ENCODE measurements at places on chromosomes 5 and 9.

- peak; percentile 53 for DNase-seq
These were observed 1.3 kb upstream of the ZNF366 start for GRCh38 chr5:72508241-72509170.

GRCh38 chr5:176870110-176870591 lies 29.0 kb downstream of the HK3 start:
- DNase-seq, result peak; percentile 17

GRCh38 chr9:135878528-135879236 lies 28.7 kb downstream of the CAMSAP1 start:
- DNase-seq, result no peak

DNA sequence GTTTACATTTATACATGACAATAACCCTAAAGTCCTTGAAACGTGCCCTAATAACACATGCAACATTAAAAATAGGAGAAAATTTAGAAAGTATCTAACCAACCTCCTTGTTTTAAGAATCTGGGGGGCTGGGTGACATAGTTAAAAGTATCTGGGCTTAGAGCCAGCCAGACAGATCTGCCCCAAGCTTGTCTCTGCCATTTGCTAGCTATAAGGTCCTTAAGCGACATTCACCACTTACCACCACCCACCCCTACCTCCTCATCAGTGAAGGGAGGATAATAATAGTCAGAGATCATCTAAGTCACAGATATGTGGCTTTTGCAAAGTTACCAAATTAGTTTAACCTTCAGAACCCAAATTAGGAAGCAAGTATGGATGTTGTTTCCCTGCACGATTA lies 33.8 kb upstream of the CAST start:
- DNase-seq, result no peak

GRCh38 chr5:102991802-102992201 lies 128.1 kb downstream of the GIN1 start:
- no peak for DNase-seq

DNA sequence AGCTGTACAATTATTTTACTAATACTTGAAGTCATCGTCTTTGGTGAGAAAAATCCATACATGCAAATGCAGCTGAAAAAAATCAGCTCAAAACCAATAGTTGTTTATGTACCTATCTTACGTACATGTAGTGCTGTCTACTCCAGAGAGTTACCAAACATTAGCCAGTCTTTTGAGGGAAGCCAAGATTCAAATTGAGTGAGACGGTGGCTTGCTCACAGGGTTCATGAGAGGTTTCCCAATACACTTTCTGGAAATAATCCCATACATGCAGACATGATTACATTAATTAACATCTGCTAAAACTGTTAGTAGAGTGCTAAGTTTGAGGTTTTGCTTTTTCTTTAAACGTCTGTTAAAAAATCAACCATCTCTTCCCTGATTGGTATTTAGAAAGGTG lies 2.3 kb downstream of the C9orf72 start:
- no peak for DNase-seq

DNA sequence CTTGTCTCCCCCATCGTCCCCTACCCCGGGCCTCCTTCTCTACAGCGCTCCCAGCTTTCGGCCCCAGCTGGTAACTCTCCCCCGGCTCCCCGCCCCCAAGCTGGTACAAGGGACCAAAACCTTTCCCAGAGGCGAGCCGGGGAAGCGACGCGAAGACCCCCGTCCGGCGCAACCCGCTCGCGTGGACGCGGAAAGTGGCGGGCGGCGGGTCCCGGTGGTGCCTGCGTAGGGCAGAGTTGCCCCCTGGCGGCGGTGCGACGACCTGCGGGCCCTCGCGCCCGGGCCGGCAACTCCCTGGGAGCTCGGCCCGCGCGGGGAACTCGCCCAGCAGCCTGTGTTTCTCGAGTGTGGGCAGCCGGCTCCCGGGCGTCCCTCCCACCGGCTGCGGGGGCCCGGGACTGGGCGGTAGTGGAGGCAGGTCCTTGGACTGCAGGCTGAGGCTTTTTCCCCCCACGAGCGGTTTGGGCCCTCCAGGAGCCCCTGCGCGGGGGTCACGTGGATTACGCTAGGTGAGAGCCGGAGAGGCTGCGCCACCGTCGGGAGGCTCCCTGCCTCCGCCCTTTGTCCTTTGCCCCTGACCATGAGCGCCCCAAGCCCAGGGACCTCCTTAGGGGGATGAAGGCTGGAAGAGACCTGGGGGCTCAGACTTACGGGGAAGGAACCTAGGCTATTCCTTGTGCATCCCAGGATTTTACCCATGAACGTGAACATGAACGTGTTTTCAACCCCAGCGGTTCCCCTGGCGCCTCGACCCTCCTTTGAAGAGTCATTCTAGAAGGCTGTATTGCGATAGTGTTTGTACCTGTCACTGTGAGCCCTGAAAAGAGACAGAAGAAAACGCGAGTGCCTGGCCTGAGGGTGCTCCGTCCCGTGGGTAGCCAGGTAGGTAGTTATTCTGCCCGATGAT lies 2.9 kb upstream of the FOXD1 start:
- DNase-seq, result peak; percentile 45

GRCh38 chr5:171736976-171737891 lies 48.4 kb upstream of the SMIM23 start:
- DNase-seq, result no peak

DNA sequence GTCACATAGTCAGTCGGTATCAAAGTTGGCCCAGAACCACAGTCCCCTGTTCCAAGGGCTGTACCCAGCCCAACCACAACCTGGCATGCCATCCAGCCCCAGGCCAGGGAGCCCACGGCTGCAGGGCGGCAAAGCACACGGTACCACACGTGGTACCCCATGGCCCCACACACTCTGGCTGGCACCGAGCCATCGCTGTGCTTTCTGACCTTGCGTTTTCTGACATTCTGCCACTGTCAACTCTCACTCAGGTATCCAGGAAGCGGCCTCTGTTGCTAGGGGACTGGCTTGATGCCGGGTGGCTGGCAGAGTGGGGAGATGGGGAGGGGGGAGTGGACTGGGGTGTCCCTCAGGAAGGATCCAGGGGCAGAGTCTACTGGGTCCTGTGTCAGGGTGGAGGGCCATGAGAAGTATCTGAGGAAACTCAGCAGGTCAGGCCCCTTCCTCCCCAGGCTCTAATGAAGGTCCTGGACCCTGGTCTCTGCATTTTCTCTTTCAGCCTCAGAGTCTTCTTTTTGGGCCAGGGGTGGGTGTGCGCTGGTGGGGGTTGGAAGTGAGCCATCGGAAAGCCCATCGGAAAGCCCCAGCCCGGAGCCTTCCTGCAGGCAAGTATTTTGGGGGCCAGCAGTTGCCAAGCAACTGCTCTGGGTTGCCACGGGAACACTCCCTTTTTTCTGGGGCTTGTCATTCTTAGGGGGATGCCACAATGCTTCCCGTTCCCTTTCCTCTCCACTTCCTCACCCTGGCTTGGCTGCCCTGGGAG lies 21.0 kb upstream of the RALGDS start:
- DNase-seq, result no peak

- DNase-seq, result no peak
These were observed 9.1 kb downstream of the CARNMT1 start for GRCh38 chr9:75019022-75019421.

All from germinal center (tissue), 1 donor.